ENCODE measurements at places on chromosomes 11 and 22.

DNA sequence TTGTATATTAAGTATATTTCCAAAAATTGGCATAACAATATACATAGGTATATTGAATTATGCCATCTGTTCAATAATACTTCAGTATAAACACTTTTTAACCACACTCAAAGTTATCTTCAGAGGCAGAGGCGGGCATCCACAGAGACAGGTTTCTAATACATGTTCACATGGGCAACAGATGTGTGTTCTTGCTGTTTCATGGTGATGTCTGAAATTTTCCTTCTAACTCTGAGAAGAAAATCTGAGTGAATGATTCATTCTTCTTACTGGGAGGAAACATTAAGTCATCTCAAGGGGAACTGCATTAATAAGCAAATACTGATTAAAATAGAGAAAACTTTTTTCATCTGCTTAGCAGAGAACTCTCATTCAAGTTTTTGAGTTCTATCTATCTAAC lies 1074.5 kb downstream of the LRRC4C start:
- H3K4me3 ChIP-seq, result no peak overlapping the region
- no peak for DNase-seq
- H3K27ac ChIP-seq, result no peak overlapping the region
- no peaks in the 10 kb centered on the region for H3K27me3 ChIP-seq

- H3K4me1 ChIP-seq, result peaks cover 5% of the 10 kb centered on the region
- no peak overlapping the region for H3K4me3 ChIP-seq
- DNase-seq, result no peak
- no peaks in the 10 kb centered on the region for H3K36me3 ChIP-seq
Measured at GRCh38 chr11:125978778-125979407, 33.0 kb downstream of the VSIG10L2 start.

GRCh38 chr11:87290304-87290922 lies 252.7 kb downstream of the TMEM135 start:
- DNase-seq, result no peak
- no peaks in the 10 kb centered on the region for H3K27me3 ChIP-seq
- H3K36me3 ChIP-seq, result peaks cover 4% of the 10 kb centered on the region
- H3K27ac ChIP-seq, result no peak overlapping the region

- H3K4me3 ChIP-seq, result no peak overlapping the region
- DNase-seq, result no peak
- peak overlapping the region; percentile 7 for H3K27ac ChIP-seq
- H3K36me3 ChIP-seq, result peaks cover 2% of the 10 kb centered on the region
- H3K4me1 ChIP-seq, result peaks cover 26% of the 10 kb centered on the region
- no peaks in the 10 kb centered on the region for H3K27me3 ChIP-seq
Measured at GRCh38 chr11:67996622-67997474, 7.0 kb downstream of the UNC93B1 start.

DNA sequence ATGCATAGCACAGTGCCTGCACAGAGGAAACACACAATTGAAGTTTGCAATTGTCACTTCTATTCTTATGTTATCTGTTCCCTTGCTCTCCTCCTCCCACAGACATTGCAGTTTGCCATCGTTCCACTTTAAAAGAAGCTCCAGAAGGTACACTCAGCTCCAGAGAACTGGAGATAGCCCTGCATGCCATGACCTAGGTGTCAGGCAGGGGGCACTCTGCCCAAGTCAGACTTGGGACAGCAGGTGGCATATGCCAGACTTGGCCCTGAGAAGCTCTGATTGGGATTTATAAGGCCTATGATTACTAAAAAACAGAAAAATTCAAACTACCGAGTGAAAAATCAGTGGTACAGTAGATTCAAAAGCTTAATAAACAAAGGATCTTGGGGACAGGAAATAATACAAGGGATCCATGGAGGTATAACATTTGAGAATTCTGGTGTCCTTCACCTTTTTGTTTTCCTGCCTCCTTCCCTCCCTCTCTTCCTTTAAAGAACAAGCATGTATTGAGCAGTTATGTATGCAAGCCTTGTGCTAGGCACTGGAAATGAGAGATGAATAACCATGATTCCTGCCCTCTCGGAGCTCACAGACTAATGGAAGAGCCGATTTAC lies 40.0 kb downstream of the TENM4 start:
- H3K36me3 ChIP-seq, result no peaks in the 10 kb centered on the region
- H3K27me3 ChIP-seq, result no peaks in the 10 kb centered on the region
- H3K27ac ChIP-seq, result no peak overlapping the region
- no peak for DNase-seq
- H3K4me1 ChIP-seq, result no peaks in the 10 kb centered on the region

GRCh38 chr11:69333149-69333710 lies 39.3 kb downstream of the MYEOV start:
- H3K27me3 ChIP-seq, result no peaks in the 10 kb centered on the region
- peaks cover 12% of the 10 kb centered on the region for H3K4me1 ChIP-seq
- no peak overlapping the region for H3K4me3 ChIP-seq
- no peak overlapping the region for H3K27ac ChIP-seq
- no peak for DNase-seq
- no peaks in the 10 kb centered on the region for H3K36me3 ChIP-seq

- H3K36me3 ChIP-seq, result peaks cover 13% of the 10 kb centered on the region
- no peaks in the 10 kb centered on the region for H3K27me3 ChIP-seq
- no peak overlapping the region for H3K27ac ChIP-seq
- no peak overlapping the region for H3K4me3 ChIP-seq
Measured at GRCh38 chr11:1460396-1460985, 26.1 kb downstream of the MOB2 start.

- DNase-seq, result no peak
- H3K27me3 ChIP-seq, result peaks cover 81% of the 10 kb centered on the region
- peaks cover 1% of the 10 kb centered on the region for H3K36me3 ChIP-seq
Measured at GRCh38 chr11:120249279-120250262, 9.6 kb downstream of the POU2F3 start.

- DNase-seq, result peak; percentile 61
- no peaks in the 10 kb centered on the region for H3K27me3 ChIP-seq
- H3K27ac ChIP-seq, result peak overlapping the region; percentile 68
- H3K36me3 ChIP-seq, result no peaks in the 10 kb centered on the region
Measured at GRCh38 chr11:86592659-86593451, 79.6 kb downstream of the ME3 start.

- H3K27ac ChIP-seq, result no peak overlapping the region
- H3K36me3 ChIP-seq, result no peaks in the 10 kb centered on the region
- no peak overlapping the region for H3K4me3 ChIP-seq
Measured at GRCh38 chr11:87359401-87359800, 321.7 kb downstream of the TMEM135 start.

- H3K4me3 ChIP-seq, result no peak overlapping the region
- H3K4me1 ChIP-seq, result no peaks in the 10 kb centered on the region
- H3K27ac ChIP-seq, result no peak overlapping the region
- H3K27me3 ChIP-seq, result peaks cover 33% of the 10 kb centered on the region
- H3K36me3 ChIP-seq, result peaks cover 2% of the 10 kb centered on the region
- DNase-seq, result no peak
Measured at GRCh38 chr22:26050079-26050478, 119.2 kb upstream of the SEZ6L start.

- H3K36me3 ChIP-seq, result peaks cover 2% of the 10 kb centered on the region
- no peak overlapping the region for H3K27ac ChIP-seq
- no peak for DNase-seq
- peaks cover 42% of the 10 kb centered on the region for H3K27me3 ChIP-seq
Measured at GRCh38 chr11:128920666-128921065, 22.0 kb downstream of the TP53AIP1 start.

DNA sequence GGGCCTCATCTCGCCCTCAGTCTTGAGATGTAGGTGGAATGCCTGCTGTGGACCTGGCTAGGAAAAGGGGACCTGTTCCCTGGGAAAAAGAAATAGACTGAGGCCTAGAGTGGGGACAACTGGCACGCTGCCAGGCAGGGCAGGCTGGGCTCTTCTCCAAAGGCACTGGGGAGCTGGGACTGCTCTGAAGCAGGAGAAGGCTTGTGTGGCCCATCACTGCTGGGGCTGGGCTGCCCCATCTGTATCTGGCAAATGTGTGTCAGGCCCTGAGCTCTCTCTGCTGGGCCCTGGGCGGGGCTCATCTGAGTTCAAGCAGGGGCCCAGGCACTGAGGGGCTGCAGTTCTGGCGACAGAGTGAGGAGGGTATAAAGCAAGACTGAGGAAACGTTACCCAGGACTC lies 32.9 kb downstream of the ARVCF start:
- H3K27ac ChIP-seq, result no peak overlapping the region
- DNase-seq, result no peak
- no peaks in the 10 kb centered on the region for H3K4me1 ChIP-seq
- H3K27me3 ChIP-seq, result no peaks in the 10 kb centered on the region

- H3K36me3 ChIP-seq, result no peaks in the 10 kb centered on the region
- H3K27me3 ChIP-seq, result peaks cover 67% of the 10 kb centered on the region
- DNase-seq, result no peak
- no peaks in the 10 kb centered on the region for H3K4me1 ChIP-seq
- no peak overlapping the region for H3K4me3 ChIP-seq
Measured at GRCh38 chr11:116511684-116512083, 261.1 kb downstream of the BUD13 start.

- H3K27me3 ChIP-seq, result peaks cover 82% of the 10 kb centered on the region
- H3K36me3 ChIP-seq, result no peaks in the 10 kb centered on the region
- no peak for DNase-seq
- H3K4me1 ChIP-seq, result no peaks in the 10 kb centered on the region
- H3K27ac ChIP-seq, result no peak overlapping the region
Measured at GRCh38 chr22:16932577-16932976, 75.4 kb downstream of the GAB4 start.

- H3K36me3 ChIP-seq, result no peaks in the 10 kb centered on the region
- no peak for DNase-seq
- H3K4me3 ChIP-seq, result no peak overlapping the region
- no peak overlapping the region for H3K27ac ChIP-seq
- no peaks in the 10 kb centered on the region for H3K4me1 ChIP-seq
Measured at GRCh38 chr22:25754527-25755202, 12.7 kb downstream of the MYO18B start.

GRCh38 chr11:5624489-5625279 lies at the start of gene TRIM34:
TSS of gene TRIM34 (plus strand) at chr11:5625001. CDS start at chr11:5632332, 7,331 bp downstream.
- H3K27me3 ChIP-seq, result no peaks in the 10 kb centered on the region
- H3K4me1 ChIP-seq, result peaks cover 33% of the 10 kb centered on the region
- peak within 1 kb of the TSS; percentile 81 for H3K4me3 ChIP-seq
- peak within 1 kb of the TSS; percentile 75 for H3K27ac ChIP-seq
- DNase-seq, result peak; percentile 40

DNA sequence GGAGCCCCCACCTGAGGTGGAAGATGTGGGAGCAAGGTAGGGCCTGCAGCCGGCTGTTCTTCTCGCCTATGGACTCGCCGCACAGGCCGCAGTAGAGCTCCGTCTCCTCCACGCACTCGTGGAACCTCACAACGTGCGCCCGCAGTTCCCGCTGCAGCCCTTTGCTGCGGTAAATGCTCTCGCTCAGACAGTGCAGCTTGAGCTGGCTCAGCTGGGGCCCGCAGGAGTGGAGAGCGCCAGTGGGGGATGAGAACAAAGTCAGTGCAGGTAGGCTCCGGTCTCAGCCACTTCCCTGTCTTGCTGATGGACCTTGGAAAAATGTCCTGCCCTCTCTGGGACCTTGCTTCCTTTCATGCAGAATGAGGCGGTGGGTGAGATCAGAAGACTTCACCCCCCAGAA lies 10.2 kb downstream of the RAPSN start:
- H3K4me3 ChIP-seq, result no peak overlapping the region
- no peak for DNase-seq
- H3K27me3 ChIP-seq, result no peaks in the 10 kb centered on the region
- no peaks in the 10 kb centered on the region for H3K36me3 ChIP-seq
- no peaks in the 10 kb centered on the region for H3K4me1 ChIP-seq
- H3K27ac ChIP-seq, result no peak overlapping the region

DNA sequence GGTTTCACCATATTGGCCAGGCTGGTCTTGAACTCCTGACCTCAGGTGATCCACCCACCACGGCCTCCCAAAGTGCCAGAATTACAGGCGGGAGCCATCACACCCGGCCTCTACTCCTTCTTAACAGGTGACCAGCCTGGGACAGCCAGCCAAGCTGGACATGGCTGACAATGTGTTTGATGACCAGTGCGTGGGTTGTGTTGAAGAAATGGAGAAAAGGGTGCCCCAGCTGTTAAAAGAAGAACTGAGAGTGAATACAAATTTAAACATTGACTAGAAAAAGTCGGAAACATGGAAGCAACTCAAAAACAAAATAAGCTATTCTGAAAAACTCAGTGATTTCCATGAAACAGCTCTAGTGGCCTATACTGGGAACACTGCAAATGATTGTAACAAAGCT lies 86.5 kb upstream of the CLPB start:
- H3K4me1 ChIP-seq, result peaks cover 68% of the 10 kb centered on the region
- no peak for DNase-seq
- H3K27ac ChIP-seq, result peak overlapping the region; percentile 25

GRCh38 chr22:27228771-27229170 lies 571.4 kb downstream of the MIAT start:
- H3K27me3 ChIP-seq, result peaks cover 25% of the 10 kb centered on the region
- H3K36me3 ChIP-seq, result peaks cover 2% of the 10 kb centered on the region
- no peaks in the 10 kb centered on the region for H3K4me1 ChIP-seq

DNA sequence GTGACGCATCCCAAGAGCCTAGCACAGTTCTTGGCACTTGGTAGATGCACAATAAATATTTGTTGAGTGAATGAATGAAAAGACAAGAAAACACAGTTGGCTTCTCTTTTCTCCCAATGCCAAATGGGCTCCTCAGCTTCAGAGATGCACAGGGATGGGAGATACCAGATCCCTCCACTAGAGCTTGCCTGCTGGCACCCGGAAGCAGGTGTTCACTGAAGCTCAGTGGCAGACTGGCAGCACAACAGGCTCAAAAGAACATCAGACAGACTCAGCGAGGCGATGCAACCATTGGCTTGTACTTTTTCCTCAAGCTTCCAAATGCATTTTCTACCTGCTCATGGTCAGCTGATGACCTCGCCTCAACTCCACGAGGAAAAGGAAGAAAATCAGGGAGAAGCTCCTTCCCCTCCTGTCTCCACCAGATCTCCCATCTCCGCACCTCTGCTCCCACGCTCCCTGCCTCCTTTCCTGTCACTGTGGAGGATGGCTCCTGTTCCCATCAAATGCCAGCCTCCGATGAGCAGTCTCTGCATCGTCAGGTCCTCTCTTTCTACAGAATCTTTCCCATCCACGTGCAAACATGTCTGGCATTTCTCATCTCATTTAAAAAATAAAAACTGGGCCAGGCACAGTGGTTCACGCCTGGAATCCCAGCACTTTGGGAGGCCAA lies 5.8 kb downstream of the RAPSN start:
- no peak overlapping the region for H3K27ac ChIP-seq
- peaks cover 3% of the 10 kb centered on the region for H3K36me3 ChIP-seq
- H3K4me3 ChIP-seq, result no peak overlapping the region
- no peaks in the 10 kb centered on the region for H3K27me3 ChIP-seq
- peaks cover 4% of the 10 kb centered on the region for H3K4me1 ChIP-seq

- DNase-seq, result no peak
- no peaks in the 10 kb centered on the region for H3K36me3 ChIP-seq
- no peak overlapping the region for H3K4me3 ChIP-seq
- peaks cover 20% of the 10 kb centered on the region for H3K4me1 ChIP-seq
- H3K27ac ChIP-seq, result no peak overlapping the region
Measured at GRCh38 chr11:128355558-128355957, 231.8 kb downstream of the ETS1 start.

- no peak for DNase-seq
- H3K27ac ChIP-seq, result no peak overlapping the region
- no peaks in the 10 kb centered on the region for H3K27me3 ChIP-seq
- H3K4me3 ChIP-seq, result no peak overlapping the region
- H3K36me3 ChIP-seq, result no peaks in the 10 kb centered on the region
Measured at GRCh38 chr11:110200241-110200640, 96.2 kb downstream of the RDX start.

Measured in central memory CD8-positive, alpha-beta T cell (primary cell).